ENCODE measurements at places on chromosomes 5 and 9. TPM values are rescaled to one million over a fixed set of nuclear protein-coding genes. Genes with fewer than 3 reads are reported as not detected.

Gene OBP2B
- not detected for total RNA-seq

Gene FOXD4
- total RNA-seq, result 0.56 TPM

Gene ARAP3
- 4.6 TPM for total RNA-seq

Gene PCDHGB3
- 0.28 TPM for total RNA-seq

Gene STPG3
- not detected for total RNA-seq

Gene ZNF79
- 6.1 TPM for total RNA-seq

Gene PCDHB12
- not detected for total RNA-seq

Gene MAT2B
- 53.9 TPM for total RNA-seq

Gene ICE1
- 24.7 TPM for total RNA-seq

Data from A549 treated with RU486 at 1 μM for 4 hours (cell line).